ENCODE measurements at places on chromosomes 2 and 18.

GRCh38 chr18:49183921-49184320 lies 233.2 kb upstream of the SMAD7 start:
- DNase-seq, result no peak

GRCh38 chr2:26628561-26629345 lies 12.4 kb downstream of the CIB4 start:
- DNase-seq, result no peak

DNA sequence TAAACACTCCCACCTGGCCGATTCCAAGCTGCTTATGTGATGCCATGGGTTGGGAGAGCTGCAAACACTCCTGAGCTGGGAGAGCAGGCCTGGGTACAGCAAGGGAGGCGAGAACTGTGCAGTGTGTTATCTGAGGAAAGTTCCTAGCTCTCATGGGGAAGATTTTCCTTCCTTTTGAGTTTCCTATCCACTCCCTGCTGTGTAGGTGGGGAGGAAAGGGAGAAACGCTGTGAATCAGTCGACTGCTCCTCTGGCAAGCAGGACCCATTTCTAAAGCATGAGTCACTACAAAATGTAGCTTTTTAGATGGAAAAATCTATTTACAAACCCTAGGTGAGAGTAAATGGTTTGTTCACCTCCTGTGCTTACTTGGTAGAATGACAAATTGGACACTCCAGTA lies 80.4 kb downstream of the SH3RF3 start:
- DNase-seq, result no peak

DNA sequence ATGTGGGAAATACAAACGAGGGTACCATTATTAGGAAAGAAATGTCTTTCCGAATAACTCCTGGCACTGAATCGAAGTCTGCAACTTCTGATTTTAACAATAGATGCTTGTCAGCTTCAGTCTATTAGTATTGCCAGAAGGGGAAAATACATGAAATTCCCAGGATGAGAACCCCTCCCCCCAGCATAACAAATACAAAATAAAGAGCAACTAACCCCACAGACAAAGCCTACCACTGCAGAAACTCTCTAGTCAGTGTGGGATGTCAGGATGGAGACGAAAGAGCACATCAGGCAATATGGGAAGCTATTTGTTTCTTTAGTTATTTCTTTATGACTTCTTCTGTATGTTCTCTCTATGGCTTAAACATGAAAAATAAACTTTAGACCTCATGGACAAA lies 365.0 kb upstream of the CDH2 start:
- no peak for DNase-seq

DNA sequence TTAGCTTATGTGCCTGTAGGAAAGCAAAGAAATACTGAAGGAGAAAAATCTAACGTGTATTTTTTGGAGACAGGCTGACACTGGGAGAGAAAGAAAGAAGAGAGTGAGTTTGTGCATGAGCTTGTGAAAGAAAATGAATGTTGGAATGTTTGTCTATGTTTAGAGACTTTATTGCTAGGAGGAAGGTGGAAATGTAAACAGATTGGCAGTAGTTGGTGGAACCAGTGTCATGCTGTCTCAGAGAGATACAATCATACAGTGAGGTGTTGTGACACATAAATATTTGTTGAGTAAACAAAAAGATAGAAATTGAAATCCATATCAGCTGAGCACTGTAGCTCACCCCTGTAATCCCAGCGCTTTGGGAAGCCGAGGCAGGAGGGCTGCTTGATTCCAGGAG lies 222.2 kb upstream of the MEIS1 start:
- no peak for DNase-seq

GRCh38 chr2:99520813-99521212 lies 31.0 kb upstream of the REV1 start:
- no peak for DNase-seq

GRCh38 chr2:232200195-232200594 lies 178.4 kb upstream of the ALPP start:
- no peak for DNase-seq

GRCh38 chr2:151020411-151020810 lies 241.3 kb downstream of the RBM43 start:
- no peak for DNase-seq

All from DMS79 treated with DMSO at 0.1 percent for 48 hours (cell line).